Ovary (tissue), 10 donors: ENCODE measurements at places on chromosomes 7 and 10. TPM values are rescaled to one million over a fixed set of nuclear protein-coding genes. Genes with fewer than 3 reads are reported as not detected.

NUP205 gene
- total RNA-seq: 38.8 TPM

SRI gene
- 82.4 TPM for total RNA-seq

C10orf53 gene
- not detected for total RNA-seq

TMEM178B gene
- total RNA-seq: 0.12 TPM

SFTPA1 gene
- total RNA-seq: not detected

EBLN1 gene
- total RNA-seq: not detected

SFRP4 gene
- total RNA-seq: 45.7 TPM

POM121C gene
- 53.6 TPM for total RNA-seq

SLC25A40 gene
- total RNA-seq: 19.8 TPM

GPR15LG gene
- total RNA-seq: not detected

CCL24 gene
- total RNA-seq: not detected

TSPAN12 gene
- 1.4 TPM for total RNA-seq

ANKRD1 gene
- not detected for total RNA-seq

H2BK1 gene
- 1.1 TPM for total RNA-seq
